Islet precursor cell (in vitro differentiated cells): ENCODE measurements at places on chromosomes 4 and X.

DNA sequence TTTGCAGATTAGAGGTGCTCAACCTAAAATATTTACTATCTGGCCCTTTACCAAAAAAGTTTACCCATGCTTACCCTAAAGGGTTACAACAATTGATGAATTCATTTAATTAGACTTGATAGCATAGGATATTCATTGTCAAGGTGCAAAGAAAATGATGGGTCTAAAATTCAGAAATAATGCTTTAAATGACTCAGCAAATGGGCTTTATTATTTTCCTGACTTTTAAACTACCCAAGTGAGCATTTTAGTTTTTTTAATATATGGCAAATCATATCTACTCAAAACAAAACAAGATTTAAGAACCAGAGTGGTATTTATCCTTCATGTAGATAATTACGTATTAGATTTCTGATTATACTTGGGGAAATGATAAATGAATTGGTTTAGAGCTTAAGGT, 235.8 kb downstream of the DCLK2 start:
- no peak for DNase-seq

DNA sequence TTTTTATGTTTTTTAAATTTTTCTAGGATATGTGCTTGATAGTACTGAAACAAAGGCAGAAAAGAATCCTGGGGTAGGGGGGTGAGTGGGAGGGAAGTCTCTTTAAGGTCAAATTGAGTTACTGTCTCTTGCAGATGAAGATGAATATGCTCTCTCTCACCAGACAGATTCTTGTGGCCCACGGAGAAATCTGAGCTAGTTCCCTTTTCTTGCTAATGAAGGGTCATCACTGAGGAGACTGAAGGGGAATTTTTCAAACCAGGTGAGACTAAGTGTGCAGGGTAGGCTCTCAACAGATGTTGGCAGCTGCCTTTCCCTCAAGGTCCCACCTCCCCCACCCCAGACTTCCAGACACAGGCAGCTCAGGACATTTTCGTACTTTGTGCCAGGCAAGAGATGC, 21.5 kb downstream of the FAM9C start:
- no peak for DNase-seq

DNA sequence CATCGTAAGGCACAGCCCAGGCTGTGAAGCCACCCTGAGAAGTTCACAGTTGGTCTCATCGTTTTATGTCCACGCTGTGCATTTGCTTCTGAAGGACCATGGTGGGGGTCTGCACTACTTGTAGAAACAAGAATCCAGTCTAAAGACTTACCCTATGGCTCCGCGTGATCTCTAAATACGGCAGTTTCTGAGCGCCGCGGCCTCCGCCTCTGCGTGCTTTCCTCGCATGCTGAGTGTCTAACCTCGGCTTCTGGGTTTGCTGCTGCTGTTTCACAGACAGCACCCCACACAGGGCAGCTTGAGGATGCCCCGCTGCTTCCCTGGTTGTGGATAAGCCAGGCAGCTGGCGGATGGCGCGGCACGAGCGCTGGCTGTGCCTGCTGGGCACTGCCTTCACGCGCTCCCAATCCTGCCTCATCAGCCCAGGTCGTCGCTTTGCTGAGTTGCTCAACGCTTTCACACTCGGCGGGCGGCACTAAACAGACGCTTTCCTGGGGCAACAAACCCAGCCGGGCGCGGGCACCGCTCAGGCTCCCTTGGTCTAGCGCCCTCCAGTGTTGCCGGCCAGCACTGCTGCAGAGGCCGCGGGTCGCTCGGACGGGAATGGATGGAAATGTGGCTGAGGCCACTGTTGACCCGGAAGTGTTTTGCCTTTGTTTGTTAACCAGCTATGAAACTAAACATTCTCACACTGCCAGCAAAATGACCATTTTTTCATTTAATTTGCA, 39.2 kb downstream of the FGFRL1 start:
- peak; percentile 67 for DNase-seq

GRCh38 chr4:8188085-8188484, 11.0 kb upstream of the SH3TC1 start:
- no peak for DNase-seq

DNA sequence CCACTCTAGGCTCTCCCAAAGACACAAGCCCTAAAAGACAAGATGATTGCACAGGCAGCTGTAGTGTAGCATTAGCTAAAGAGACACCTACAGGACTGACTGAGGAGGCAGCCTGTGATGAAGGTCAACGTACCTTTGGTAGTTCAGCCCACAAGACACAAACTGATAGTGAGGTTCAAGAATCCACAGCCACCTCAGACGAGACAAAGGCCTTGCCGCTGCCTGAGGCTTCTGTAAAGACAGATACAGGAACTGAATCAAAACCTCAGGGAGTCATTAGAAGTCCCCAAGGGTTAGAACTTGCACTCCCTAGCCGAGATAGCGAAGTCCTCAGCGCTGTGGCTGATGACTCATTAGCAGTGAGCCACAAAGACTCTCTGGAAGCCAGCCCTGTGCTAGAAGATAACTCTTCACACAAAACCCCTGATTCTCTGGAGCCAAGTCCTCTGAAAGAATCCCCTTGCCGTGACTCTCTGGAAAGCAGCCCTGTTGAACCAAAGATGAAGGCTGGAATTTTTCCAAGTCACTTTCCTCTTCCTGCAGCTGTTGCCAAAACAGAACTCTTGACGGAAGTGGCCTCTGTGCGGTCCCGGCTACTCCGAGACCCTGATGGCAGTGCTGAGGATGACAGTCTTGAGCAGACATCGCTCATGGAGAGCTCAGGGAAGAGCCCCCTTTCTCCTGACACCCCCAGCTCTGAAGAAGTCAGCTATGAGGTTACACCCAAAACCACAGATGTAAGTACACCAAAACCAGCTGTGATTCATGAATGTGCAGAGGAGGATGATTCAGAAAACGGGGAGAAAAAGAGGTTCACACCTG, 306.3 kb downstream of the ANK2 start:
- DNase-seq: peak; percentile 70
